ENCODE measurements at places on chromosomes 12 and 14. TPM values are rescaled to one million over a fixed set of nuclear protein-coding genes. Genes with fewer than 3 reads are reported as not detected.

GRCh38 chr14:58884442-58884841 is 246.7 kb downstream of the DACT1 start:
- no peak for DNase-seq

DNA sequence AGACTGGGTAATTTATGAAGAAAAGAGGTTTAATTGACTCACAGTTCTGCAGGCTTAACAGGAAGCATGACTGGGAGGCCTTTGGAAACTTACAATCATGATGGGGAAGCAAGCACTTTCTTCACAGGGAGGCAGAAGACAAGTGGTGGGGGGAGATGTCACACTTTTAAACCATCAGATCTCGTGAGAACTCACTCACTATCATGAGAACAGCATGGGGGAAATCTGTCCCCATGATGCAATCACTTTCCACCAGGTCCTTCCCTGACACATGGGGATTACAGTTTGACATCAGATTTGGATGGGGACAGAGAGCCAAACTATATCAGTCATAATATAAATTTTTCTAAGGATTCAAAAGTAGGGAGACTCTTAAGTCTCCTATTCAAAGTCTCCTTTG is 46.0 kb downstream of the SPIC start:
- DNase-seq, result no peak

- DNase-seq, result no peak
These were observed 207.2 kb upstream of the SRRM4 start for GRCh38 chr12:118773956-118774723.

DNA sequence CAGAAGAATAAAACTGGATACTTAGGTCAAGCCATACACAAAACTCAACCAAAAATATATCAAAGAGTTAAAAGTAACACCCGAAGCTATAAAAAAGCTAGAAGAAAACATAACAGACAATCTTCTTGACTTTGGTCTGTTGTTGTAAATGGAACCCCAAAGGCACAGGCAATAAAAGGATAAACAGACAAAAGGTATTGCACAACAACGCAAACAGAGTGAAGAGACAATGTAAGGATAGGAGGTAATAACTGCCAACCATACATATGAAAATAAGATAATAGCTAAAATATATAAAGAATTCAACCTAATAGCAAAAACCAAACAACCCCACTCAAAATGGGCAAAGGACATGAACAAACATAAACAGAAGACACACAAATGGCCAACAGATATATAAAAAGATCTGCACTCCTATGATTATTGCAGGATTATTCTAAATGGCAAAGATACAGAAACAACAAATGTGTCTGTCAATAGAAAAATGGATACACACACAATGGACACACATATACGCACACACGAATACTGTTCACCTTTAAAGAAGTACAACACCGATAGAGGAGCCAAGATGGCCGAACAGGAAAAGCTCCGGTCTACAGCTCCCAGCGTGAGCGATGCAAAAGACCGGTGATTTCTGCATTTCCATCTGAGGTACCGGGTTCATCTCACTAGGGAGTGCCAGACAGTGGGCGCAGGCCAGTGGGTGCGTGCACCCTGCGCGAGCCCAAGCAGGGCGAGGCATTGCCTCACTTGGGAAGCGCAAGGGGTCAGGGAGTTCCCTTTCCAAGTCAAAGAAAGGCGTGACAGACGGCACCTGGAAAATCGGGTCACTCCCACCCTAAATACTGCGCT is 1137.1 kb downstream of the FSCB start:
- DNase-seq, result no peak

DNA sequence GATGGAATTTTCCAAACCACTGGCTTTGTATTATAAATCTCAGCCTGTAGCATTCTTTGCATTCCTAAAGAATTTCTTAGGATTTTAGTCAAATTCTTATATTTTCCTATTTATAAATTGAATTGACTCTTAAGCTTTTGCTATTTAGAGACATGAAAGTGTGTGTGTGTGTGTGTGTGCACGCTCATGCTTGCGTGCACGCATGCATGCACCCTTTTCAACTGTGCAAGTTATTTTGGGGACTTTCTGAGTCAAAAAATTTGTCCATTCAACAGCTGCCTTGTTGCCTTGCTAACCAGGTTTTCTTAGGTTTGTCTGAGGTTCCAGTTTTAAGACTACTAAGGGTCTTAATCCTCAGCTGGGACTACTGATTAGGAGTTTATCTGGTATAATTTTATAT is 42.6 kb downstream of the GPATCH2L start:
- no peak for DNase-seq

DNA sequence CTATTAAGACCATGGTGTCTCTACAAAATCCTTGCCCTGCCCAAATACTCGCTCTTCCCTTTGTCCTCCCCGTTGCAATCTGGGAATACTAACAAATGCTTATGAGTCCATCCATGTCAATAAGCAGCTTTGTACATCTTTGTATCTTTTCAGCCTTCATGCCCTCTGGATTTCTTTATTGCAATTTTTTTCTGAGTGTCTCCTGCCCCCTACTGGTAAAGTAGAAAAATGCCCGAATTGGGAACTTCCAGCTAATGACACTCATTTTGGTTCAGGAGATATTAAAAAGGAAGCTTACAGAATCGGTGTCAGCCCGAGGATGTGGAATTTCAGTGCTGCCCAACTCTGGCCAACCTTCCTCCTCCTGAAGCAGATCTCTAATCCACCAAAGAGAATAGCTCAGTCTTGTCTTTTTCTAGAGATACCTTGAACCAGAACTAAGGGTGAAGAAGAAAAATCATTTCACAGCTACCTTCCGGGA is 46.0 kb downstream of the SH2B3 start:
- DNase-seq, result no peak

- no peak for DNase-seq
These were observed 48.9 kb downstream of the ABCC9 start for GRCh38 chr12:21892341-21892740.

Gene SERPINA10
- polyA plus RNA-seq, result not detected

Gene PPP1R1A
- 0.75 TPM for polyA plus RNA-seq

Gene TSPAN8
- 7.0 TPM for polyA plus RNA-seq

Gene NDUFA12
- polyA plus RNA-seq, result 96.8 TPM

Gene MYO1H
- 0.03 TPM for polyA plus RNA-seq

Gene ASIC1
- polyA plus RNA-seq, result 1.3 TPM

Gene PLEKHA5
- polyA plus RNA-seq, result 47.5 TPM

Gene ENDOU
- polyA plus RNA-seq, result 0.51 TPM
